ENCODE measurements at places on chromosomes 11 and 22.

DNA sequence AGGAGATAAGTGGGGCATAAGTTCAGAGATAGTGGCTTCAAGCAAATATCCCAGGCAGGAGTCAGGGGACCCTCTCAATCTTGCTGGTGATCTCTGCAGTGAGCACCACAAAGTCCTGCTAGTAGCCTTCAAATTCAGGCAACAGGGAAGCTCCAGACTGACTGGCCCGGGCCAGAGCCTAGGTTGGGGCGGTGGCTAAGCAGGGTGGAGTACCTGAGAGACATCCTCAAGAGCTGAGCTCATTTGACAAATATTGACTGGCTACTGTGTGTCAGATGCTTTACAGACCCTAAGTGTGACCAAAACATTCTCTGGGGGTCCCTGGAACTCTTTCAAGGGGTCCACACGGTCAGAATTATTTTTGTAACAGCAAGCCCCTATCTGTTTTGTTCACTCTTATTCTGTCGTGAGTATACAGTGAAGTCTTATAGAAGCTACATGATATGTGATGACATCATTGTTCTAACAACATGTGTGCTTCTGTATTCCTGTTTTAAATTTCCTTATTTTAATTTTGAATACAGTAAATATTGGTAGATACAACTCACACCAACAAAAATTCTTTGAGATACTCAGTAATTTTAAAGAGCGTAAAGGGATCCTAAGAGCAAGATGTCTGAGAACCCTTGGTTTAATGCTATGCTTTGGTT lies 71.6 kb downstream of the APIP start:
- DNase-seq: no peak

DNA sequence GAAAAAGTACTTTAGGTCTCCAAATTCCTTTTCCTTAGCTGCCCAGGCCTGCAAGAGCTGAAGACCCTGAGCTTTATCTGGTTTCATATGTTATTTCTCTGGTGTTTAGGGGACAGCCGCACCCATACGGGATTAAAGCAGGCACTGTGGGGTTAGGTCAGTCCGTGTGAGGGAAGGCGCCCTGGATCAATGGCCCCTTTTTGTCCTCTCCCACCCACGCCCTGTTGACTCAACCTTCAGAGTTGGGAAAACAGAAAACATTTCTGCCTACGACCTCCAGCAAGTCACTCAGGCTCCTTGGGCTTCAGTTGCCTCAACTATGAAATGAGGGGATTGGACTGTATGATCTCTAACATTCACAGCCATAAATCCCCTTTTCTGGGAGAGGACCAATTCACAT lies 55.2 kb upstream of the BARX2 start:
- DNase-seq: no peak

- DNase-seq: no peak
Observed at GRCh38 chr11:57217053-57217452, 20.0 kb downstream of the APLNR start.

DNA sequence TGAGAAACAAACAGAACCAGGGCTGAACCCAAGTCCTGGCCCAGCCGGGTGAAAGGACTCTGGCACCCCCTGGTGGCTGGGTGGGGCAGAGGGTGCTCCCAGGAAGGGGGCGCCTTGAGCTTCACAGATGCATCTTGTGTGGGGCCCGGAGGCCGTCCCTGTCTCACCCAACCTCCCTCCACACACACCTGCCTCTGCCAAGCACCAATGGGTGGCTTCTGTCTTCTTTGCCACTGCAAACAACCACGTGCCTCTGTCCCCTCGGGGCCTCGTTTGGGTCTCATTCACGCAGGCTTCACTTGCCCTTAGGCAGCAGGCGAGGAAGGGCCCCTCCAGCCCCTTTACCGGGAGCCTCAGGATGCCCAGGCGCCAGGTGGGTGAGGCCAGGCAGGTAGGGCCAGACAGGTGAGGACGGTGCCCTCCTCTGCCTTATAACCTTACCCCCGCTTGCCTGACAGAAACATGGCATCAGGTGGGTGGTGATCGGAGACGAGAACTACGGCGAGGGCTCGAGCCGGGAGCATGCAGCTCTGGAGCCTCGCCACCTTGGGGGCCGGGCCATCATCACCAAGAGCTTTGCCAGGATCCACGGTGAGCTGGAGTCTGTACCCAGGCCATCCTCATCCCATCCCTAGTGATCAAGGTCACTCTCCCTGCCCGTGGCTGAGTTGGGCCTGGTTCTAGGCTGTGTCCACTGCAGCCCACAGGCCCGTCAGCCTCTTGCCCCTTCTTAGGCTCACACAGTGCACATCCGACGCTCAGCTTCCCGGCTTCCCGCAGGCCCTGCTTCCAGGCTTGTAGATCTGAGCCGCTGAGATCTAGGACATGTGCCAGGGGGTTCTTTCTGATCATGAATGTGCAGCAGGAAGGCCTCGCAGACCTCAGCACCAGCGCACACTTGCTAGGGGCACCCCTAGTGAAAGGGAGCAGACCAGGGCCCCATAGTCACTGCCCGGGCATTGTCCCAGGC lies 17.2 kb downstream of the POLR3H start:
- DNase-seq: peak; percentile 2

DNA sequence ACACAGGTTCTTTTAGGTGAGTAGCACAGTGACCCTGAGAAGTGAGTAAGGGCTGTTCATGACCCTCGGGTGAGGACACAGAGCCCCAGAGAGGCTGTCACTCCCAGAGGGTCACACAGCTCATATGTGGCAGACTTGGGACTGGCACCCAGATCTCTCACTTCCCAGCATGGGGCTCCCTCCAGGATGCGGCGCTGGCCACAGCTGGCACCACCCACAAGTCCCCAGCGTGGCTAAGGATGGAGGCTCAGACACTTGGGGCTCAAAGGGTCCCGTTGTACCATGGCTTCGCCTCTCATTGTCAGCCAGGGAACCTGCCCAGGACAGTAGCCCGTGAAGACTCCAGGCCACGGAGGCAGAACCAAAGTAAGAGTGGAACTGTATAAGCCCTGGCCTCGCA lies 6.0 kb upstream of the SHISAL1 start:
- DNase-seq: no peak

- no peak for DNase-seq
Observed at GRCh38 chr11:134004496-134005172, 47.9 kb upstream of the IGSF9B start.

- DNase-seq: peak; percentile 10
Observed at GRCh38 chr11:35393098-35393497, 26.3 kb downstream of the SLC1A2 start.

DNA sequence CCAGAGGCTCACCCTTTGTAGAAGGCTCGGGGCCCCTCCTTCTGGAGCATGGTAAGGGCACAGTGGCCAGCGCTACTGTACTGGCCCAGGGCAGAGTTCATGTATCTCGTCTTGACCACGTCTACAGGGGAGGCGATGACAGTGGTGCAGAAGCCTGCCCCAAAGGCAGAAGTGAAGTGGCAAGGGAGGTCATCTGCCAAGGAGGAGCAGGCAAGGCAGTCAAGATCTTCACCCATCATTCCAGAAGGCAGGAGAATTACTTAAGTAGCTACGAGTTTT lies 7.2 kb downstream of the UCP2 start:
- no peak for DNase-seq

GRCh38 chr11:119012629-119013170 lies 5.4 kb downstream of the RPS25 start:
- no peak for DNase-seq

GRCh38 chr11:72766152-72766902 lies 14.1 kb upstream of the ARAP1 start:
- no peak for DNase-seq

DNA sequence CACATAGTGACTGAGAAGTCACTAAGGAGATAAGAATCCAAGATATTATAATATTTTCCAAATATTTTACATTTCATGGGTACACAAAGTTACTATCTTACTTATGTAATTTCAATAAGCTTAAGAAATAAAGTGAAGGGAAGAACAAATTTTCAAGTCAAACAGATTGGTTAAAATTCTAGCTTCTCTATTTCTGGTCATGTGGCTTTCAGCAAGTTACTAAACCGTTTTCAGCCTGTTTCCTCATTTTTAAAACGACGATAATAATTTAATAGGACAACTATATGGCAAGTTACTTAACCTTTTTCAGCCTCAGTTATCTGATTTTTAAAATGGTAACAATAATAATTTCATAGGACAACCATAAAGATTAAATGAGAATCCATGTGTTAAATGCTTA lies 15.6 kb downstream of the DCUN1D5 start:
- no peak for DNase-seq

DNA sequence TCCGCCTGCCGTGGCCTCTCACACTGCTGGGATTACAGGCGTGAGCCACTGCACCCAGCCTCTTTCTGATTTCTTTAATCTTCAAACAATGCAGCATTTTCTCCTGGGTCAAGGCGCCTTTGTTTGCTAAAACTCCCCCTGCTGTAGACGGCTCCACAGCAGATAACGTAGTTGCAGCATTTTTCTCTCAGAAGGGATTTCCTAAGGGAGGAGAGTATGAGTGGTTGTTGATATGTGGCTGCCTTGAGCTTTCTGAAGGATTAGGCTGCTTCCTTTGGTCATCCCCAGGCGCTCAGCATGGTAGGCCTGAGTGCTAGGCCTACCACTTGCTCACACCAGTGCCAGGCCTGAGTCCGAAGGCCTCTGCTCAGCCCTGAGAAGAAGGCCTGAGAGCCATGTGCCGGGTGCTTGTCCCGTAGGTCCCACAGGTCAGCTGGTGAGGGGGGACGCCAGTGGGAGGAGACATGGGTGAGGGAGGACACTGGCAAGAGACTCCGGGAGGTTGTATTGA lies 18.1 kb downstream of the SMARCB1 start:
- DNase-seq: no peak

DNA sequence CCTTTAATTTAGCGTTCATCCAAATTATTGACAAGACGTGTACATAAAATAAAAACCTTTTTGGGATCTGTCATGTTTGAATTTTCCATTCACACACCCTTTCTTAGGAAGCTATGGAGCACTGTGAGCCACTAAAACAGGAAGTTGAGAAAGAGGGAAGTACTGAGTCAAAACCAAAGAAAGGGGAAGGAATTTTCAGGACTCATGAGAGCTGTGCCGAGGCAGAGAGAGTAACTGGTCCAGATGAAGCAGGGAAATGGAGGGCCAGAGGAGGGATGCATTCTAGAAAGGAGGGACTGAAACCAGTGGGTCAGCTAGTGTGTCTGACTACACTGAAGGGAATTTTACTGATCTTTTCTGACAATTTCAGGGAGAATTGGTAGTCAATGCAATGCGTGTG lies 24.9 kb downstream of the APLP2 start:
- no peak for DNase-seq

DNA sequence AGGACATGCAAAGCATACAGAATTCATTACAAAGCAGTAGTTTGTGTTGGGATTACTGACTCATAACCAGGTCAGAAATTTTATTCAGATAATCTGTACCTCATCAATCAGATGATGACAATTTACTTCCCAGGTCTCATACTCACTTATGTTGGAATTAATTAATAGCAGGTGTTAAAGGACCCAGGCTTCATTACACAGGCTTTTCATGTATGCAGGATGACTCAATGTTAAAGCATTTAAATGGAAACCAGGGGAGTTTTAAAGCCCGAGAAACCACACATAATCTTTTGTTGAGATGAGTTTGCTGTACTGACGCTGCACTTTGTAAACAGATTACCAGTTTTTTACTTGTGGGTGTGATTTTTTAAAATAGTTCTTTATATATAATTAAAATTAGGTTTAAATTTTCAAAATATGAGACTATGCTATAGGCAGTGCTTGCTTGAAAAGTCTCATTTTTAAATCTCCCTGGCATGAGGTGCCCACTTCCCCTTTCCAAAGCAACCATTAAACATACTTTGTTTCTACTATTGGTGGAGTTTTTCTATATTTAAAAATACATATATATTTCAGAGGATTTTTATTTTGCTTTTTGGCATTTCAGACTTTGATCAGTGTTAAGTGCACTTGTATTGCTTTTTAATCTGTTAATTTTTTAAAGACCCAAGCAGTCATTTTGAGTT lies 41.0 kb downstream of the CEP57 start:
- no peak for DNase-seq

- DNase-seq: peak; percentile 29
Observed at GRCh38 chr11:79342686-79343085, 98.1 kb downstream of the TENM4 start.

- no peak for DNase-seq
Observed at GRCh38 chr11:44066732-44067141, 667 bp downstream of the ACCS start.

DNA sequence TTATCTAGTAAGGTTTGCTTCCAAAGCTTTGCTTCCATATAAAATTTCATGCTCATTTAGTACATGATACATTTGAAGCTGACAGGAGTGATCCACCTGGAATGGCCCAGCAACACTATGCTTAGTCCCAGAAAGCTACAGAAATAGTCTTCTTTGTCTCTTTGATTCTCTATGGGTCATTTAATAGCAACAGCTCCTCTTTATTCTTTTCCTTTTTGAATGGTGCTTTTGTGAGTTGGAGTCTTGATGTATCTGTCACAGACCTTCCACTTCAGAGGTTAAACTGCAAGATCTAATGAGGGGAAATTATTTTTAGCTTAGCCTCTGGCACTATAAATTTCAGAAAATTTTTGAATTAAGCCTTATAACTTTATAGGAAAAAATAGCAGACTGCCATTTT lies 509.5 kb downstream of the KCNA4 start:
- DNase-seq: no peak

GRCh38 chr22:27726686-27727449 lies 74.7 kb downstream of the MN1 start:
- no peak for DNase-seq

DNA sequence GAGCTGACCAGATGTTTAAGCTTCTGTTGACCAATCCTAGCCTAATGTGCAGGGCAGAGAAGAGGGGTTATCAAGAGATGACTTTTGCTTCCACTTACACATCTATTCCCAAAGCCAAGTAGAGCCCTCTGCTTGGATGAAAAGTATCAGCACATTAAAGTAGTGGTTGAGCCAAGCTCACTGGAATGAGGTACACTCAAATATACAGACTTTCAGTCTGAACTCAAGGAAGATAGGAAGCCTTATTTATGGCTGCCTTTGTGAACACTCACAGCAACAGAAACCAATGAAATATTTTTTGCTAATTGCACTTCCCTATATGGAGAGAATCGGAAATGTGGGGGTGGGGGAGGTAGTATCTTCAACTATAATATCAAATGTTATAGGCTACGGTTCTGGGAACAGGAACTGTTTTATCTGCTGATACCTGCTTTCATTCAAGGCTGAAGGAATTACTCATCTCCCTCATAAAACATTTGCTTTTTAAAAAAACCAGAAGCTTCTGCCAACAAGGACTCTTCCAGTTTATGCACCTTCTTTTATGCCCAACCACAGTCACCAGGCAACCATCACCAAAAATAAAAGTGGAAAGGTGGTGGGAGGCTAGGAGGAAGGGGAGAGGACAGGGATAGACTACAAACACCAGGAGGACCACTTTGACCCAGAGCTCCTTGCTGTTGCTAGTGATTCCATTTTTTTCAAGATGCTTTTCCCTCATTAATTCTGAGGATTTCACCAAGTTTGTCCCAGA lies 91.2 kb downstream of the CLPB start:
- no peak for DNase-seq

GRCh38 chr11:57154739-57155138 lies 27.0 kb upstream of the LRRC55 start:
- no peak for DNase-seq

DNA sequence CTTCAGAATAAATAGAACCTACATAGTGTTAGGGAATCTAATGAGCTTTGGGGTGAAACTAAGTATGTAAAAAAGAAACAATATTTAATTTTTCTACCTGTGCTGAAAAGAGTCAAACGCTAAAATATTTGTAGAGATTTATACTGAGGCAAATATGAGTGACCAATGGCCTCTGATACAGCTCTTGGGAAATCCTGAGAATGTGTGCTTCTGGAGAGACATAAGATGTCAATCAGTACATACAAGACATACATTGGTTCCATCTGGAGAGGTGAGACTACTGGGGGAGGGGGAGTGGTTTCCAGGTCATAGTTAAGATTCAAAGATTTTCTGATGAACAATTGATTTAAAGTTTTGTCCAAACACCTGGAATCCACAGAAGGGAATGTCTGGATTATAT lies 970 bp downstream of the ASRGL1 start:
- DNase-seq: no peak
